Muscle of back (tissue), 13 donors: ENCODE measurements at places on chromosomes 3 and 15.

DNA sequence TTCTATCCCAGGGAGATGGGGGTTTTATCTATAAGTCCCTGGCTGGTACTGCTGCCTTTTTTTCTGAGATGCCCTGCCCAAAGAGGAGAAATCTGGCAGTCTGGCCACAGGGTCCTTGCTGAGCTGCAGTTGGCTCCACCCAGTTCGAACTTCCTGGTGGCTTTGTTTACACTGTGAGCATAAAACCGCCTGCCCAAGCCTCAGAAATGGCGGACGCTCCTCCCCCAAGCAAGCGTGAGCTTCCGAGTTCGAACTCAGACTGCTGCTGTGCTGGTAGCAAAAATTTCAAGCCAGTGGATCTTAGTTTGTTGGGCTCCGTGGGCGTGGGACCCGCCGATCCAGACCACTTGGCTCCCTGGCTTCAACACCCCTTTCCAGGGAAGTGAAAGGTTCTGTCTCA is 126.8 kb upstream of the SUCLG2 start:
- DNase-seq: no peak

DNA sequence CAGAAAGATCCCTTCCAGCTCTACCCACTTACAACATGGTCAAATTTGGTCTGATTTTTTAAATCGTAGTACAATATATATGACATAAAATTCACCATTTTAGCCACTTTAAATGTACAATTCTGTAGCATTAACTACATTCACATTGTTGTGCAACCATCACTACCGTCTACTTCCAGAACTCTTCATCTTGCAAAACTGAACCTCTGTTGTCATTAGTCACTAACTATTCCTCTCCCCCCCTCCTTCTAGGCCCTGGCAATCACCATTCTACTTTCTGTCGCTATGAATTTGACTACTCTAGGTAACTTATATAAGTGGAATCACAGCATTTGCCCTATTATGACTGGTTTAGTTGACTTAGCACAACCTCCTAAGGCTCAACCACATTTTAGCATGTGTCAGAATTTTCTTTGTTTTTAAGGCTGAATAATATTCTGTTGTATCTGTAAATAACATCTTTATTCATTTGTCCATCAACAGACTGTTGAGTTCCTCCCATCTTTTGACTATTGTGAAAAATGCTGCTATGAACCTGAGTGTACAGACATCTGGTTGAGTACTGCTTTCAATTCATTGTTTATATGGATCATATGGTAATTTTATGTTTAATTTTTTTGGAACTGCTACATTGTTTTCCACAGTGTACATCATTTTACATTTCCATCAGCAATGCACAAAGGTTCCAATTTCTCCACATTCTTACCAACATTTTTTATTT is 35.5 kb upstream of the CCR2 start:
- no peak for DNase-seq

- DNase-seq: no peak
Measured at GRCh38 chr3:10506696-10507095, 1.3 kb upstream of the ATP2B2 start.

- DNase-seq: no peak
Measured at GRCh38 chr15:69489073-69489571, 36.5 kb downstream of the RPLP1 start.

DNA sequence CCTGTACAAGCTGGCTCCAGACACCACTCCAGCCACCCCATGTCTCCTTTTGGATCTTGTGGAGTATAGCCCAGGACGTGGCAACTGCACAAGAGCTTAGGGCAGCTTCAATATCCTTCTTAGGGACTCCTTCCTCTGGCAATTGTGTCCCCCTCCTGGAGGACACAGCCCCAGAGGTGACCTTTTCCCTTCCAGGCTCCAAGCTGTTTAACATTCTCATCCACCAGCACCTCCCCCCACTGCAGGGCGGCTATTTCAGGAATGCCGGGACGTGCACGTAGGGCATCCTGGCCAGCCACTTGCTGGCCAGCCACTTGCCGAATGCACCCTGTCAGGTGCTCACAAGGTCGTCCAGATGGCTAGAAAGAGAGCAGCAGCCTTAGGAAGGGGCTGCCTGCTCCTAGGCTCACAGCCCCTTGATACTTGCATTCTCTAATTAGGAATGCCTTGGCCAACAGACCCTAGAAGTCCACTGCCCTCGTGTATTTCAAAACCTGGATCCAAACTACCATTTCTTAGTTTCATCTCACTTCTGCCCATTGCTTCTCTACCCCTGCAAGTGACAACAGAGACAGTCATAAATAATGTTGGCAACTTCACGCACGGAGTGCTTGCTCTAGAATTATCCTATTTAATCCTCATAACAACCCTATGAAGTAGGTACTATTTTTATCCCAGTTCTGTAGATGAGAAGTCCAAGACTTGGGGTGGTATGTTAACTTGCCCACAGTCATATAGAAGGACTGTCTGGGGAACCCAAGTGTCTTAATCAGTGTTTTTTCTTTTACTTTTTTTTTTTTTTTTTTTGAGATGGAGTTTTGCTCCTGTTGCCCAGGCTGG is 24.5 kb upstream of the IDH2 start:
- no peak for DNase-seq

DNA sequence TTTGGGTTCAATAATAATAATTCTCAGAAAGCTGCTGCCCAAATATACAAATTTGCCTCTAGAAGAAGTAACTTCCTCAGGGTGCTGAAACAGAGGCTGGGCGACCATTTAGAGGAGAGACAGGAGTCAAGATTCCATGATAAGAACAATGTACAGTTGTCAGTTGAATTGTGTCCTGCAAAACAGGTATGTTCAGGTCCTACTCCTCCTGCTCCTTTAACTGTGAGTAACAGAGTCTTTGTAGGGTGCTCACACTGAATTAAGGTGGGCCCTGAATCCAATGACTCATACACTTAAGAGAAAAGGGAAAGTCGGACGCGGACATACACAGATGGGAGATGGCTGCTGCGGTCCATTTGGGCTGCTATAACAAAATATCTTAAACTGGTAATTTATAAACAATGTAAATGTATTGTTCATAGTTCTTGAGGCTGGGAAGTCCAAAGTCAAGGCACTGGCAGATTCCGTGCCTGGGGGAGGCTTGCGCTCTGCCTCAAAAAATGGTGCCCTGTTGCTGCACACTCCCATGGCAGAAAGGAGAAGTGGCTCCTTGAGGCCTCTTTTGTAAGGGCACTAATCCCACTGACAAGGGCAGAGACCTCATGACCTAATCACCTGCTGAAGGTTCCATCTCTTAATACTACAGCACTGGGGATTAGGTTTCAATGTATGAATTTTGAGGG is 55.1 kb downstream of the MB21D2 start:
- no peak for DNase-seq

DNA sequence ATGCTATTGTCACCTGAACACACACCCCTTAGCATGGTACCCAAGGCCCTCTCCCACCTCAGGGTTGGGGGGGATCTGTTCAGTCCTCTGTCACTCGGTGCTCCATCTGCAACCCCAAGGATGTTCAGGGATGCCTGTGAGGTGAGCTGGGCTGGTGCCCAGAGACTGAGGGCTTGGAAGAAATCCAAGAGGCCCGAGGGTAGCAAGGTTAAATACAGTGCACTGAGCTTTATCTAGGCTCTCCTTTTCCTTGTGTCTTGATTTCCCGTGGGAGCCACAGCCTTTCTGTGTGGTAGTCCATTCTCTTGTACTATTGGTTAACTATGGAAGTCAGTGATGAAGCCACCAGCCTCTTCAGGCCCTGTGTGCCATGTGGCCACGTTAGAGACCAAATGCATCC is 18.7 kb upstream of the WNT5A start:
- no peak for DNase-seq

GRCh38 chr3:191889756-191890155 is 428.8 kb downstream of the PYDC2 start:
- peak; percentile 46 for DNase-seq

DNA sequence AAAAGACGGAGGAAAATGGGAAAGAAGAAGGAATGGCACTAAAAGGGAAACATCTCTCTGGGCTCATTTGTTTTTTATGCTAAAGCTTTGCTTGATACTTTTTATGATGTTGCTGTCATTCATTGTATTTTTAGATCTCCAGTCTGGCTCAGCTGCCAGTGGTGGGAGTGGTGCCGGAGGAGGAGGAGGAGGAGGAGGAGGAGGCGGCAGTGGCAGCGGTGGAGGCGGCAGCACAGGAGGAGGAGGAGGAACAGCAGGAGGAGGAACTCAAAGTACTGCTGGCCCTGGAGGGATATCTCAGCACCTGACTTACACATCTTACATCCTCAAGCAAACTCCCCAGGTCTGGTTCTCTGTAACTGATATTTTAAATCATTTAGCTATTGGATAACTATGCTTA is 49.6 kb downstream of the MAP6D1 start:
- DNase-seq: peak; percentile 6

- no peak for DNase-seq
Measured at GRCh38 chr3:38118421-38119247, 18.3 kb downstream of the ACAA1 start.

DNA sequence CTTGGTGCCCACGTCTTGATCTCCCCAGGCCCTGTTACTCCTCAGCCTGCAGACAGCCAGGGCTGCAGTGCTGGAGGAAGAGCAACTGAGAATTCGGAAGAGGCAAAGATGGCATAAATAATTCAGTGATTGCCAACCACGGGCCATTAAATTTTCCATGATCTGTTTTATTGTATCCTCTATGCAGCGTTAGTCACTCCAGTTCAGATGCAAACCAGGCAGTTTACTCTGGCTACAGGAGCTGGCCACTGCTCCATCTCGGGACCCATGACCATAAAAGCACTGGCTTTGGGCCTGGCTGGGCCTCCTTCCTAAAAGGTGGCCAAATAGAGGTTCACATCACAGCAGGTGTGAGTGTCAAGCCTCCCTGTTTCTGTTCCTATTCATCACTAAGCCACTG is 137.6 kb upstream of the TLE3 start:
- no peak for DNase-seq

DNA sequence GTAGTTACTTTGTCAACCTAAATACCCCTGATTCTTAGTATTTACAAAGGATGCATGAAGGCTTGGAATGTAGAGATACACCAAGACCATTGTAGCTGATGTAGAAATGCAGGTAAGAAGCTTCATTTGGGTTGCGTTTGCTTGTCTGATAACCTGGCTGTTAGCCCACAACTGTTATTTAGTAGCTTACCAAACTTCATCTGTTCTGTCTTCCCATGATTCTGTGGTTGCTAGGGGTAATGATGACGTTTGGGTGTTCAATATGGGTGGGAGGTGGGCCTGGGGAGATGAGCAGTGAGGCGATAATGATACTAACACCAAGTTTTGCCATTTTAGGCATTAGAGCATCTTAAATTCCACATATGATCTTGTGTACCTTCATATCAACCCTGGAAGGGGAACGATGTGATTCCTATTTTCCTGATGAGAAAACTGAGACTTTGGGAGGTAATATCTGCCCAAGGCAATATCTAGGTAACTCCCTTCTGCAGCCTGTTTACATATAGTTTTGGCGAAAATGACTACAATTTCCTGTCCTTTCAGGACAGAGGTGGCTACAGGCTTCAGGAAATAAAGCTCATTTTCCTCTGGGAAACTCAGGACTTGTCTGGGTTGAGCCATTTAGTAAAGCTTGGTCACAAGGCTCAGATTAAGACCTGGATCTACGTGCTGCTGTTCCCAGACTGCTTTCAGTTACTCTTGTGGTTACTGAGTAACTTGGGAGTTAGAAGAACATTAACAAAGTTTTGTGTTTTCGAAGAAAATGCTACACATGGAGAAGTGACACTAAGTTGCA is 26.8 kb downstream of the FNDC3B start:
- no peak for DNase-seq

DNA sequence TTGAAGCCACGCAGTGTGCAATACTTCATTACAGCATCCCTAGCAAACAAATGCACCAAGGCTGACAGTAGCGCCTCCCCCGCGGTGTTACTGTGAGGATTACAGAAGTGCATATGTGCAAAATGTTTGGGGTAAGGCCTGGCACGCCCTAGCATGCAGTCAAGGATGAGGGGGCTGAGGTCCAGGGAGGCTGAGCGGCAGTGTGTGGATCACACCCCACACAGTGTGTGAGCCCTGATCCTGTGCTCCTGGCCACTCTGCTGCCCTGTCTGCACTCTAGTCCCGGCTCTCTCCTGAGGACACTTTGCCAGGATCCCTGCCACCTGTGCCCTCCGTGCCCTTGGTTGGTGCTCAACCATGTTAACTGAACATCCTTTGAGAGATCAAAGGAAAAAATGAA is 71.3 kb downstream of the WNT7A start:
- DNase-seq: no peak

GRCh38 chr3:25831578-25831977 is 41.7 kb downstream of the OXSM start:
- DNase-seq: peak; percentile 50

- no peak for DNase-seq
Measured at GRCh38 chr3:31709526-31709925, 176.8 kb downstream of the STT3B start.

DNA sequence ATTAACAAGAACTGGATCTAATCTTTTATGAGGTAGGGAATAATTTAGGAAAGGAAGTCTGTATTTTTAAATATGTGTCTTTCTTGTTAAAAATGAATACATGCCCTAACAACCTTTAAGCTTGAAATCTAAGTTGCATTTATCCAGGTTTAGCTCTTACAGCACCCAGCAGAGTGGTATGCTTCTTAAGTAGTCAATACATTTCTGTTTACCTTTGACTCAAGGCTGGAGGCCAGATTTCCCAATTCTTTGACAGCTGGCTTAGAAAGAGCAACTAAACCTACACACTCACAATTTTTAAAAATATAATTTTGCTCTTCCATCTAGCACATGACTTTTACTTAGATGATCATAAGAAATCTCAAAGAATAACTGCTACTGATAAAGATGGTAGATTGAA is 148.9 kb downstream of the DPH6 start:
- DNase-seq: no peak

GRCh38 chr15:62498712-62499111 is 333.6 kb upstream of the C2CD4B start:
- DNase-seq: no peak

DNA sequence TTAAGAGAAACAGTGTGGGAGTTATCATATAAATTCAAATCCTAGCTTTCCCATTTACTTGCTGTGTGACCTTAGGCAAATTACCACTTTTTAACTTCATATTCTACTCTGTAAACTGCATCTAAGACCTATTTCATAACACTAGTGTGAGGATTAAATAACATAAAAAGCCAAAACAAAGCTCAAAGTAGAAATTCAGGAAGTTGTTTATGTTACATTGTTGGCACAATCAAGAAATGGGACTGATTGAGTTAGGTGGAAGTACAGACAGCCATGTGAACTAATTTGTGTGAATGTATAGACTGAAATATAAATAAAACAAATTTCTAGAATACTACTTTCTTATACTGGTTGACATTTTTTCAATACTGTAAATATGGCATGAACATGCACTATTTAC is 131.7 kb downstream of the STAG1 start:
- DNase-seq: no peak
